ENCODE measurements at places on chromosomes 5 and 9.

DNA sequence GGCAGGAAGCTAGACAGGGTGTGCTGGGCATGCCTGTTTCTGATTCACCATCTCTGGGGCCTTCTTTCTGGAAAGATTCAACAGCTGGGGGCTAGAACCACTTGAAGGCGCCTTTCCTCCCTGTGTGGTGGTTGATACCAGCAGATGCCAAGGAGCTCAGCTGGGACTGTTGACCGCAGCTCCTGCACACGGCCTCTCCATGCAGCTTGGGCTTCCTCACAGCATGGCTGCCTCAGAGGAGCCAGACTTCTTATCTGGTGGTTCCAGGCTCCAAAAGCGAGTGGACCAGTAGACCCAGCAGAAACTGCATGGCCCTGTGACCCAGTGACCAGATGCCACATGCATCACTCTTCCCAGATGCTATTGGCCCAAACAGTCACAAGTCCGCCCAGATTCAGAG lies 74.7 kb upstream of the COL5A1 start:
- no peak for DNase-seq
- no peaks in the 10 kb centered on the region for H3K4me1 ChIP-seq
- no peak overlapping the region for H3K4me3 ChIP-seq
- H3K27me3 ChIP-seq = no peaks in the 10 kb centered on the region
- no peaks in the 10 kb centered on the region for H3K36me3 ChIP-seq
- H3K27ac ChIP-seq = no peak overlapping the region

- H3K36me3 ChIP-seq = no peaks in the 10 kb centered on the region
- DNase-seq = no peak
- no peak overlapping the region for H3K27ac ChIP-seq
- no peaks in the 10 kb centered on the region for H3K4me1 ChIP-seq
These were observed 18.3 kb upstream of the CKMT2 start for GRCh38 chr5:81214848-81215247.

- H3K36me3 ChIP-seq = no peaks in the 10 kb centered on the region
- H3K27me3 ChIP-seq = no peaks in the 10 kb centered on the region
- H3K4me1 ChIP-seq = no peaks in the 10 kb centered on the region
- DNase-seq = no peak
These were observed 583.5 kb upstream of the TUSC1 start for GRCh38 chr9:26261503-26262330.

GRCh38 chr9:76403352-76403751 lies 9.1 kb upstream of the RFK start:
- no peaks in the 10 kb centered on the region for H3K36me3 ChIP-seq
- DNase-seq = no peak
- H3K27ac ChIP-seq = no peak overlapping the region

DNA sequence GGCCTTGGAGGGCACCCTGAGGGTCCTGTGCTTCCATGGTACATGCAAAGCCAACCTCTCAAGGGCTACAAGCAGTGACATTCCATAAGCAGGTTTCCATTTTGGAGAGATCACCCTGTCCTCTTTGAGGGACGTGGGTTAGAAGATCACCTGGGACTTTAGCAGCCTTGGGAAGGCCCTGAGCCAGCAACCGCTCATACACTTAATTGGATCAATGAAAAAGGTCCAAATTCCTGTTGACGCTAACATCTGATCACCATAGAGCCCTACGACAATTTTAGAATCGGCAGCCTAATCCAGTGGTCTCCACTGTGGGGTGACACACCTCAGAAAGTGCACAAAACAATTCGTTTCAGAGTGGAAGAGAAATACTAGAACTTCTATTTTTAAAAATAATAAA lies 196.0 kb upstream of the NR3C1 start:
- H3K27me3 ChIP-seq = no peaks in the 10 kb centered on the region

GRCh38 chr9:128422783-128423150 lies 2.1 kb downstream of the CERCAM start:
- DNase-seq = no peak
- H3K27me3 ChIP-seq = peaks cover 7% of the 10 kb centered on the region
- no peaks in the 10 kb centered on the region for H3K36me3 ChIP-seq
- H3K4me1 ChIP-seq = peaks cover 13% of the 10 kb centered on the region
- H3K4me3 ChIP-seq = no peak overlapping the region

- H3K27me3 ChIP-seq = no peaks in the 10 kb centered on the region
- no peaks in the 10 kb centered on the region for H3K4me1 ChIP-seq
These were observed 166.2 kb upstream of the ZNF462 start for GRCh38 chr9:106696804-106697203.

DNA sequence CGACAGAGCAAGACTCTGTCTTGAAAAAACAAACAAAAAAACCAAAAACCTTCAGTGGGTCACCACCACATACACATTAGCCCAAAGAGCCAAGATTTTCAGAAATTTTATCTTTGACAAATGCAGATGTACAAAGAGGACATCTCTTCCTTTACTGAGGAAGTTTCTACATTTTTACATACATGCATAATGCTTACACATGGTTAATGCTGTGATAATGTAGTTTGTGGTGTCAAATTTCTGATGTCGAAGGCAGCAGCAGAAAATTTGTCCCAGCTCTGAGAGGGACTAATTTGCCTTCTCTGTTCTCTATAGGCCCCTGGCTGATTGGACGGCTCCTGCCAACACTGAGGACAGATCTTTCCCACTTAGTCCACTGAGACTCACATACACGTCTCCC lies 24.6 kb upstream of the C9orf40 start:
- no peaks in the 10 kb centered on the region for H3K36me3 ChIP-seq
- no peak overlapping the region for H3K4me3 ChIP-seq
- DNase-seq = no peak
- no peak overlapping the region for H3K27ac ChIP-seq

DNA sequence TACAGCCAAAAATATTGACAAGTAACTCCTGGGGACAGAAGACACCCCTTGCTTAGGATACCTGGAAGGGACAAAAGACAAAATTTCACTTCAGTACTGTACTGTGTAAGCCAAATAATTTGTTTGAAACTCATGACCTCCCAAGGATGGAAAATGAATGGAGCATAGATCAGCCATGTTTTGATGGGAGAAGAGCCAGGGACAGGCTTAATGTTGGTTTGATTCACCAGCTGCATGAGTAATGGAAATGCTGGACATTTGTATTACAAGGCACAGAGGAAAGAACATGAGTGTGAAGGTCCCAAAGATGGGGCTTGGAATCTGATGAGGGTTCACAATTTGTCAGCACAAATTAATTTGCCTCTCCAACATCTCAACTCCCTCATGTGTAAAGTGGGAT lies 122.8 kb downstream of the ENC1 start:
- no peaks in the 10 kb centered on the region for H3K27me3 ChIP-seq
- DNase-seq = no peak
- H3K27ac ChIP-seq = no peak overlapping the region
- no peaks in the 10 kb centered on the region for H3K36me3 ChIP-seq
- no peak overlapping the region for H3K4me3 ChIP-seq
- H3K4me1 ChIP-seq = no peaks in the 10 kb centered on the region

DNA sequence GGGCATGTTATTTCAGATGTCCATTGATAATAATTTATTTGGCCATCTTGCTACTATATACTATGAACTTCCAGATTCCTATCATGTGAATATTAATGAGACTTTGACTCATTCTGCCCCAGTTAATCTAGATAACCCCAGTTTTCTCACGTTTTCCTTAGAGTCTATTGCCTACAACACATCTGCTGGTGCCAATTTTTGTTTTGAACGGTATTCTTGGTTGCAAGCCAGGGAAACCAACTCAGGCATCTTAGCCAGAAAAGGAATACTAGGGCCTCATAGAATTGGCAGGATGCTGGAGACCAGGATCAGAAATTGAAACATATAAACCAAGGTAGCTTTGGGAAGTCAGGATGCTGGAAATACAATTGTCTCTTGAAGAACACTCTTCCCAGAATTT lies 28.0 kb upstream of the NPR3 start:
- no peak for DNase-seq
- H3K4me1 ChIP-seq = no peaks in the 10 kb centered on the region
- H3K27me3 ChIP-seq = no peaks in the 10 kb centered on the region

- H3K4me1 ChIP-seq = peaks cover 26% of the 10 kb centered on the region
- H3K36me3 ChIP-seq = no peaks in the 10 kb centered on the region
- no peak overlapping the region for H3K4me3 ChIP-seq
These were observed 146.5 kb downstream of the AOPEP start for GRCh38 chr9:94872891-94873511.

Measured in CD8-positive, alpha-beta memory T cell (primary cell).